ENCODE measurements at places on chromosomes 6 and 20.
A peak's percentile ranks its signal among the peaks of the same experiment; 100 is the strongest.

DNA sequence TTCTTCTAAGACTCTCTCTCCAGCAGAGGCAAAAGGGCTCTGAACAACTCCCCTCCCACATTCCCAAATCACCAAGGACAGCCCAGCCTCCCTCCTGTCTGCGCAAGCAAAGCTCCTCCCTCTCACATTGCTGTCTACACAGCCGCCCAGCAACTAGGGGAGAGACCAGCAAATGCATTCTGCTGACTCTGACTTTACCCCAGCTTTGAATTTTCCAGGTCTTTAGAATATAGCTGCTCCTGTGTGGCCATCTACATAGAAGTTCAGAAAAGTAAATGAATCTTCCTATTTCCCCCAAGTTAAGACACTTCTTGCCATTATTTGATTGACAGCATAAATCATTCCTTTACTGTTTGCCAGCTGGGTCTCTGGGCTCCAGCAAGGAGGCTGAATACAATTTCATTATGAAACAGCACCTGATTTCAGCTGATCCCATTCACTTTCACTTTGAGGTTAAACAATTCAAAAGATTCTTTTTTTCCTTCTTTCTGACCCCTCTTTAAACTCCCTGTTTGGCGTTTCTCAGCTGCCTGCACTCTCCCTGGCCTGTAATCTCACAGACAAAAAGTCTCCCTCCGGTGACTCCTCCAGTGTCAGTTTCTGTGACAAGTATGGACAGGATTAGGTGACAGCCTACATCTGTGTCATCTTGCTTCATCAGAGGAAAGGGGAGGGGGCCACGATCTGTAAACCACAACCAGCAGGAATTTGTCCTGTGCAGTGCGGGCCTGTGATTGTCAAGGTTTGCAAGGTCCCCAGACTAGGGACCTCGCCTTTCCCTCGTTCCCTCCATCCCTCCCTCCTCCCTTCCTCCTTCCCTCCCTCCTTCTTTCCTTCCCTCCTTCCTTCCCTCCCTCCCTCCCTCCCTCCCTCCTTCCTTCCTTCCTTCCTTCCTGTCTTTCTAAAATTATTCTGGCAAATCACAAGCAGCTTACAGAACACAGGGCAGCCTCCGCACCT lies 205.6 kb upstream of the RIN2 start:
- H3K4me3 ChIP-seq: no peak overlapping the region
- DNase-seq: no peak
- peak overlapping the region; percentile 54 for H3K27ac ChIP-seq
- H3K27me3 ChIP-seq: no peaks in the 10 kb centered on the region

DNA sequence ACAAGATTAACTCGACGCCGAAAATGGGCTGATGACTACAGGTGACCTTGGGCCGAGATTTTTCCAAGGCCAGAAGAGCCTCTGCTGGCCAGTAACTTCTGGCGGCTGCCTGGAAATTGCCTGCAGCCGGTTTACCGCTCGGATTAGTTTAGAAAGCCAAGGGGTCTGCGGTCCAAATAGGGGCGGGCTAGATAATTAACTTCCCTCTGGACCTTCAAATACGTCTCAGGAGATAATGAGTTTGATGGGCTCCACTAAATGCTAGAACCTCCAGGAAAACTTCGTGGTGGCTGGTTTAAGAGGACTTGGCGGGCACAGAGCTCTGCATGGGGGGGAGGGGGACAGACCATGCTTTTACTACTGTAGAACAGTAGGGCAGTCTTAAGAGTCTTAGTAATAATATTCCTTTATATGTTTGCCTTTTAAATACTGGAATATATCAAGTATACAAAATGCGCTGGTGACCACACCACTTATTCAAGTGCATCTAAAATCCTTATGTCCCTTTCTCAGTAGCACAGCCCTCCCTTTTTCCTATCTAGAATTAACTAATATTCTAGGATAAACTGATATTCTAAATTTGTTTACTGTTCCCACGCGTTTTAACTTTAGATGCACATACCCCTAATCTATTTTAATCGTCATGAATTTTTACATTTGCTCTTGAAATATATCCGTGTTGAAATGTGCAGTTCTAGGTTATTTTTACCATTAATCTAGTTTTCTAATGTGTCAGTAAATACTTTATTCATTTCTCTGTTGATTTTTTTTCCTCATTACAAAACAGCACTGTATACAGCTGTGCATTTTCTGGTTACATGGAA lies 107.5 kb upstream of the PRSS16 start:
- H3K4me3 ChIP-seq: peak overlapping the region; percentile 78
- no peaks in the 10 kb centered on the region for H3K36me3 ChIP-seq
- H3K27me3 ChIP-seq: no peaks in the 10 kb centered on the region
- DNase-seq: no peak

- H3K27ac ChIP-seq: no peak overlapping the region
- no peaks in the 10 kb centered on the region for H3K36me3 ChIP-seq
- H3K27me3 ChIP-seq: peaks cover 96% of the 10 kb centered on the region
- H3K4me1 ChIP-seq: peaks cover 16% of the 10 kb centered on the region
- DNase-seq: no peak
Measured at GRCh38 chr6:99603421-99604165, 3.0 kb upstream of the PRDM13 start.

DNA sequence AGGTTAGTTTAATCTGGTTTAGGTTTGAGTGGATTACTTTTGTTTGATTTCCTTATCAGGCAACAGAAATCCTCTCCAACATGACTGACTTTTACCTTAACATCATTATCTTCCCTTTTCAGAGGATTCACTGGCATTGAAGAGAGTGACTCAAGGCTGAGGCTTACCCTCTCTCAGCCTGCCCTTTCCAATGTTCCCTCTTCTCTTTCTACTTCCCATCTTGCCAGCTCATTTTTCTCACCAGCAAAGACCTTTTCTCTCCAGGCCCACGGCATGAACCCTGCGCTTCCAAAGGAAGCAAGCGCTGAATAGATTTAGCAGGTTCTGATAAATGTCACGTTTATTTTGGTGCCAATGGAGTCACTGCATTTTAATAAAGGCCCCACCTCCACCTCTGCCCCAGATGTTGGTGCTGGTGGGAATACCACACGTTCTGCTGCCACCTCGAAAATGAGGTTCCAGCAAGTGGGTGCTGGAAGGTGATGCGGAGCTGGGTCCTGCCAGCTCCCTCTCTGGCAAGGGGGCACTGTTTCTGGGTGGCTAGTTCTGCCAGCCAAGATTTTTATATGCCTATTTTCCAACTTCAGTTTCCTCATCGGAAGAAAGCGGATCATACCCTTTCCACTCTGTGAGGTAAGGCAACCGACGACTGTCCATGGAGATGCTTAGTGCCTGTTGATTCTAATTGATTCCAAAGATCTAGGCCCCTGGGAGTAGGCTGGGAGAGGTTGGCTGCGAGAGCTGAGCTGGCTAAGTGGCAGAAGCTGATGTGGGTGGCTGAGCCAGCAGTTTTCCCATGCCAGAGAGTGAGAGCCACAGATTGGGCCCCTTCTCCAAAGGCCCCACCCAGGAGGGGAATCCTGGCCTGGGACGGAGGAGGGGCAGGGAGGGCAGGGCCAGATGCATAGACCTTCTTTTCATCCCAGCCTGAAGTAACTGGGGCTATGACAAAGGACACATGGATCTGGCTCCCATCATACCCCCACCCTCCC lies 87.7 kb upstream of the MAFB start:
- H3K4me3 ChIP-seq: no peak overlapping the region
- H3K4me1 ChIP-seq: no peaks in the 10 kb centered on the region
- no peaks in the 10 kb centered on the region for H3K36me3 ChIP-seq
- no peak for DNase-seq
- no peak overlapping the region for H3K27ac ChIP-seq

DNA sequence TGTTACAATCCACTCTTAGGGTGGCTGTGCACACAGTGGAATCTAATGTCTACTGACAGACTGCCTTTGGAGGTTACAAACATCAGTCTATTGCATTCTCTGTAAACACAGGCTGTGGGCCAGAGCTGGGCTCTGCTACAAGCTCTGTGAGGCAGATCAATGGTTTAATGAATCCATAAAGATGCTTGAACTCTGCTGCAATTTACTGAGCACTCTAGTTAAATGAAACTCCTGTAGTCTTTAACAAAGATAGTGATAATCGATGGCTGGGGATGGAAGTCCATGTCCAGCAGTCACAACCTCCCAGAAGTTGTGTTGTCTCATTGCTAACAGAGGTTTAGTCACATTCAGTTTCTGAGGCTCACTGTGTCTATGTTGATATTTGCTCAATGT lies 50.5 kb downstream of the SOBP start:
- no peaks in the 10 kb centered on the region for H3K36me3 ChIP-seq
- no peak overlapping the region for H3K27ac ChIP-seq

- no peak overlapping the region for H3K4me3 ChIP-seq
- no peaks in the 10 kb centered on the region for H3K4me1 ChIP-seq
- H3K27ac ChIP-seq: no peak overlapping the region
- no peak for DNase-seq
- no peaks in the 10 kb centered on the region for H3K36me3 ChIP-seq
Measured at GRCh38 chr6:1903780-1904465, 294.2 kb downstream of the FOXC1 start.

DNA sequence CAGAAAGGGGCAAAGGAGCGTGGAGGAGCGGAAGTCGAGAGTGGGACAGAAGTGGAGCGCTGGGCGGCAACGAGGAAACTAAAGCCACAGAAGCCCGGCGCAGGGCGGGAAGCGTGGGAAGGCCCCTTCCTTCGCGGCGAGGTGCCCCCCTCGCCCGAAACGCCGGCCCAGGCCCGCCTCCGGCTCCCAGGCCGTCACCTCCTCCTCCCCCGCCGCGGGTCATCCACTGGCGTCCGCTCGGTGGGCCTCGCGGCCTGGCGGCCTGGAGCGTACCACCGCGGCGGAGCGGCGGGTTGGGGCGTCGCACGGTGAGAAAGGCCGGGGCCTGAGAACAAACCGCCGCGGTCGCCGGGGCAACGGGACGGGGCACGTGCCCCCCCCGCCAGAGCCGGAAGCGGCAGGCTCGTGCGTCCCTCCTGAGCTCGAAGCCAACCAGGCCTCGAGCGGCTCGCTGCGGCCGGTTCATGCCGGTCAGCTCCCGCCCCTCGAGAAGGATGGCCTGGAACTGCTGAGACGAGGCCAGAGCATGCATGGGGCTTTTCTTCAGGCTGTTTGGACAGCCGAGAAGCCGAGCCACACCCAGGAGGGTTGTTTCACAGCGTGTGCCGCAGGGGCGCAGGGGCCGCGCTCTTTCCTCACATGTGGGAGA lies at the start of gene TCP11:
Gene TCP11, minus strand, starts transcription at position 333 of the 649 bp plus-strand sequence. CDS start 469 bp downstream, outside the sequence.
- H3K36me3 ChIP-seq: no peaks in the 10 kb centered on the region
- H3K27me3 ChIP-seq: no peaks in the 10 kb centered on the region
- peak within 1 kb of the TSS; percentile 48 for H3K4me3 ChIP-seq
- H3K27ac ChIP-seq: no peak within 1 kb of the TSS
- no peak for DNase-seq
- H3K4me1 ChIP-seq: no peaks in the 10 kb centered on the region

DNA sequence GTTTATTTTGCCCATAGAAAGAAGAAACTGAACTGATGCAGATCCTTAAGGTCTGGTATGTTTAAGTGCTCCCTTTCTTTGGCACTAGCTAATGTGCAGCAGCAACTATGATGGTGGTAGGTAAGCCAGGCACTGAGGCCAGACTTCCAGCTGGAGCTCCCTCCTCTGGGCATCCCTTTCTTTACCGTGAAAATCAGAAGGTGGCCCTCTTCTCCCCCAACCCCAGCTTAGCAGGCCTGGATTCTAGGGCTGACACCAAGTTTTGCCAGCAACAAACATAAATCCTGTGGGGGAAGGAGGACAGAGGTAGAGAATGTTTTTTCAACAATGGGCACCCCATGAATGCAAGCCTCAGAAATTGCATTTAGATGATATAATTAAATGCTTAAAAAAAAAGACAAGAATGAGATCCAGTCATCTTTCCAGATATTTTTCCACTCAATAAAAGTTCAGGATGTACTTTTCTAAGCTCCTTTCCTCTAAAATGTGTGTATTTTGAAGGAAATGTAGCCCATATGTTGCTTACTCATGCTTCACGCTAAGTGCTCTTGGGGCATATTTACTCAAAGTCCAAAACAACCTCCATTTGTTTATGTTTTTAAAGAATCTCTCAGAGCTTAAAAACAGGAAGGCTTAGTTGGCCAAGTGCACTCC lies 123.9 kb upstream of the NXT1 start:
- no peaks in the 10 kb centered on the region for H3K4me1 ChIP-seq
- H3K27me3 ChIP-seq: no peaks in the 10 kb centered on the region
- H3K27ac ChIP-seq: no peak overlapping the region

All from breast epithelium (tissue), 4 donors.